ENCODE measurements at places on chromosomes 11 and 22.

GRCh38 chr11:256952-257737 is 20.4 kb downstream of the PSMD13 start:
- no peak for DNase-seq

DNA sequence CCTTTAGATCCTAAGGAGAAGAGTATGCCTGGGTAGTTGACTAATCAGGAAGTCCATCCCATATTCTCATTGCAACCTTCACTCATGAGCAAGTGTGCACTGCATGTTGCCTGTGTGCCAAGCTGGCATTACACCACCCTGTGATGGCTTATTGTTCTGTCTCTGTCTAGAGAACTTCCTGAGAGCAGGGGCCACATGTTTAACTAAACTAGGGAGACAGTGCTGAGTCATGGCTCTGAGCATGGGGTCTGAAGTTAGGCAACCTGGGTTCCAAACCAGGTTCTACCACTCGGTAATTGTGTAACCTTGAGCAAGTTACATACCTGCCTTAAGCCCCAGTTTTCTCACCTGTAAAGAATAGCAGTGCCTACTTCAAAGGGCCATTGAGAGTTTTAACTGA is 39.6 kb downstream of the CSNK2A3 start:
- DNase-seq: no peak

GRCh38 chr11:115302946-115303703 is 201.1 kb downstream of the CADM1 start:
- no peak for DNase-seq

DNA sequence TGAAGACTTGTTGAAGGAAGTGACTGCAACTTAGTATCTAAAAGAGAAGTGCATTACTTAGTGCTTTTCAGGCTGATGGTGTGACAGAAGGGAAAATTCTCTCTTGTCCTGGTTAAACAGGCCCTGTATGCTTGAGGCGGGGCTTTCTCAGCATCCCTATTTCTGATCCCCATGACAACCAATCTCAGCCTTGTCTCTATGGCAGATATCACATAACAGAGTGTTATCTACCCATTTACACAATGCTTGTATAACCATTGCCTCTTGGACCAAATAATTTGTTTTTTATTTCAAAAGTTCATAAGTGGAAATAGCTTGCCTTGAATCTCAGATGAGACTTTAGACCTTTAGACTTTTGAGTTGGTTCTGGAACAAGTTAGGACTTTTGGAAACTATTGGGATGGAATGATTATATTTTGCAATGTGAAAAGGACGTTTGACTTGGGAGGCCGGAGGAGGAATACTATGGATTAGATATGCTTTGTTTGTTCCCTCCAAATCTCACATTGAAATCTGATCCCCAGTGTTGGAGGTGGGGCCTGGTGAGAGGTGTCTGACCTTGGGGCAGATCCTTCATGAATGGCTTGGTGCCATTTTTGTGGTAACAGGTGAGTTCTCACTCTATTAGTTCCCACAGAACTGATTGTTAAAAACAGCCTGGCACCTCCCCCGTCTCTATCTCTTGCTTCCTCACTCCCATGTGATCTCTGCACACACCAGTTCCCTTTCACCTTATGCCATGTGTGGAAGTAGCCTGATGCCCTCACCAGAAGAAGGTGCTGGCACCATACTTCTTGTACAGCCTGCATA is 3.1 kb upstream of the GLYAT start:
- DNase-seq: no peak

GRCh38 chr11:17718015-17718414 is 1.4 kb upstream of the MYOD1 start:
- no peak for DNase-seq

All from stimulated activated CD4-positive, alpha-beta T cell treated with anti-CD3 and anti-CD28 coated beads, TNF-alpha, amount 100 ng/mL, for 1 hour (primary cell).